Stimulated activated CD4-positive, alpha-beta T cell treated with anti-CD3 and anti-CD28 coated beads, Interleukin-1b, Interleukin-23, amount 100 ng/mL, for 24 hours (primary cell): ENCODE measurements at places on chromosomes 3 and 15.

GRCh38 chr15:93265111-93265556 is 176.1 kb upstream of the RGMA start:
- DNase-seq = no peak

DNA sequence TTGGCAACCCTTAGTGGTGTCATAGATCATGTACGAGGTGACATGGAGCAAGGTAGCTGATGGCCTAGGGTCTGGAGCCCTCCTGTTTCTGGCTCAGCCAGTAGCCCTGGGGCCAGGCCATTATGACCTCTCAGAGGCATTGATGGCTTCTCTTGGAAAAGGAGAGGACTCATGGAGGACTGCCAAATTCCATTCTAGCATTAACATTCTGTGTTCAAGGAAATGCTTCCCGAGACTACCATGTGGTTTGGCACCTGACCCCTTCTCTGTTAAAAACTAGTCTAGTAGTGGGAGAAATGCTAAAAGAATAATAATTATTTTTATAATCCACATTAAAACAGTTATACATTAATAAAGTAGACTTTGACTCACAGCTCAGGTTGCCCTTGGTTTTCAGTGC is 40.2 kb upstream of the ADAMTSL3 start:
- DNase-seq = no peak

DNA sequence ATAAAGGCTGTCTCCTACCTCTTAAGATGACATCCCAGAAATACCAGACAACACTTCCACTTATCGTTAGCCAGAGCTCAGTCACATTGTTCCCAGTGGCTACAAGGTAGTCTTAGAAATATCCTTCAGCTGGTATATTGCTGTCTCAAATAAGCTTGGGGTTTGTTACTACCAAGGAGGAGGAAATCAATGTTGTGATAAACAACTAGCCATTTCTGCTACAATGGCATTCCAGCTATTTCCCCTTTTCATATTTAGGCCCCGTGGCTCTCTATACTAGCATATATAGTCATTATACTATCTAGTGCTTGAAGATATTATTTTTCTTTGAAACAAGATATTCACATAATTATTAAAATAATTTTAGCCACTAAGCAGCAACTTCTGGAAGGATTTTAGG is 56.5 kb downstream of the VPS8 start:
- no peak for DNase-seq

GRCh38 chr15:33425142-33425541 is 114.4 kb downstream of the RYR3 start:
- DNase-seq = no peak

GRCh38 chr3:143820466-143821221 is 27.6 kb downstream of the SLC9A9 start:
- no peak for DNase-seq

- no peak for DNase-seq
Observed at GRCh38 chr3:120661106-120661905, 20.7 kb downstream of the HGD start.

- no peak for DNase-seq
Observed at GRCh38 chr3:143210141-143210540, 90.6 kb downstream of the CHST2 start.

DNA sequence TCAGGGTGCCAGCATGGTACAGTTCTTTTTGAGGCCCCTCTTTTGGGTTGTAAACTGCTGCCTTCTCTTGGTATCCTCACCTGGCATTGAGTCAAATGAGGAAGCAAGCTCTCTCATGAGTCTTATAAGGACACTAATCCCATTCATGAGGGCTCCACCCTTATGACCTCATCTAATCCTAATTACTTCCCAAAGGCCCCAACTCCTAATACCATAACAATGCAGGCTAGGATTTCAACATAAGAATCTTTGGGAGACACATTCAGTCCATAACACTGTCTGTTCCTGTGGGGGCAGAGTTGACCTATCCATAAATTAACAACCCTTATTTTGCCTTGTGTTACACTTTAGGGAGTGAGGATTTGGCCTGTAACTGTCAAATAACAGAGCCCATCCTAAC is 278.3 kb downstream of the LRTM1 start:
- no peak for DNase-seq

DNA sequence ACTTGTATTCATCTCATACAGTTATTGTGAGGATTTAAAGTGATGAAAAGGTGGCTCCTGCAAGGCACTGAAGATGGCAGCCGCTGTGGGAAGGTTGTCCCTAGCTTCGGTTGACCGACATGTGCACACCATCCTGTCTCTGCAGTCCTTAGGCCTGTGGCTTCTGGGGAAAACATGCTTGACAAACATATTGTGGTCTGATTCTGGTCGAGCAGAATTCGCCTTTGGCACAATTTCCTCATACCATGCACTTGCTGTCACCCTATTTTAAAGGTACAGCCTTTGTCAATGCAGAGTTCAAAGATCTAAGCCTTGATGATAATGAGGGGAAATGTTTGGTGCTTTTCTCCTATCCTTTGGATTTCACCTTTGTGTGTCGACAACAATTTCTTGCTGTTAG is 50.9 kb downstream of the PRICKLE2 start:
- DNase-seq = no peak

- no peak for DNase-seq
Observed at GRCh38 chr15:73873889-73874511, 636 bp downstream of the TBC1D21 start.

- no peak for DNase-seq
Observed at GRCh38 chr3:17820275-17820674, 77.8 kb upstream of the TBC1D5 start.

DNA sequence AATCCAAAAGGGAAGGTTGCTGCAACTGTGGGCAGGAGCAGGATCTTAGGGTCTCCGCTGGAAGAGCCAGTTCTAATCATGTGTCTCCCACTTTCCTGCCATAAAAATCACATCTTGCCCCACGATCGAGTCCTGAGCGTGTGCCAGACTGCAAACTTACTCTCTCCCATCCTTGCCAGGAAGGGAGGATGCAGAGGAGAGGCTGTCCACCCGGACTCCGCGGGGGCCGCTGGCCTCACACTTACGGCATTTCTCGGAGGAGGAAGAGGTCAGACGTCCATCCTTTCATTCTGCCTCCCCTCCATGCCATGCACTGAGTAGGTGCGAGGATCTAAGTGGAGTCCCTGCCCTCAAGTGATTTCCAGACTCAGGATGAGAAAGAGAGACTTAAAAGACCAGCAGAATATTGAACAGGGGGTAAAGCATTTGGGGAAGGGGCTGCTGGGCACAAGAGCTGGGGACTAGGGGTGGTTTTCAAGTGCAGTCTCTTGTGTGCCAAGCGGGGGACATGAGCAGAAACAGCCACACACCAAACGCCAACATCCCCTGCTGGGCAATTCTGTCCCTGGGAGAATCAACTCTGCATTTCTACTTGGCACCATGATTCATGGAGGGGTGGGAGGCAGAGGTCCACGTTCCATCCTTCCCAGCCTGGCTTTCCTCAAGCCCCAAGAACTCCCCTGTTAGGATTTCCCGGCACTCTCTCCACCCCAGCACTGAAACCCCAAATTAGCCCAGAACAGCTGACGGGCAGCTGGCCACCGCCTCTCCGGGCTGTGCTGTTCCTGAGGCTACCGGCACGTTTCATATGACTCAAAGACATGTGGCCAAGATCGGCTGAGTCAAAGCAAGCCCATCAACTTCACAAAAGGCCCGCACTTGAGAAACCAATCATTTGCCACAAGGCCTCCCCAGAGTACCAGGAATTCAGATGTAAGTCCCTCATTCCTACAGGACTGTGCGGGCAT is 11.6 kb downstream of the OXTR start:
- no peak for DNase-seq

DNA sequence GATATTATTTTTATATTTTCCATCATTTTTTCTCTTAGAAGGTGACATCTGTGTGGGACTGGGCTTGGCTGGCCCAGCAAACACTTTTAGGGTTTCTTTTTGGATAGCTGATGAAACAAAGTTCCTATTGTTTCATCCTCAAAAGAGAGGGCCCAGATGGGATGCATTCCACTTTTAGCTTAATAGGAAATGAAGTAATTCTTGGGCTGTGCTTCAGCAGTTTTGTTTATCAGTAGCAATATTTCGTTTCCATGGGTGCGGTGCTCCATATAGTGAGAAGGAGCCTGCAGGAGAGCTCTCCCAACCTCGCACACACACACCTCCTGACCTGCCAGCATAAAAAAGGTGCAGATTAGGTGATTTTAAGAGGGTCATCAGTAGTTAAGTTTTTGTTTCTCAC is 147.5 kb downstream of the AKAP13 start:
- DNase-seq = no peak

DNA sequence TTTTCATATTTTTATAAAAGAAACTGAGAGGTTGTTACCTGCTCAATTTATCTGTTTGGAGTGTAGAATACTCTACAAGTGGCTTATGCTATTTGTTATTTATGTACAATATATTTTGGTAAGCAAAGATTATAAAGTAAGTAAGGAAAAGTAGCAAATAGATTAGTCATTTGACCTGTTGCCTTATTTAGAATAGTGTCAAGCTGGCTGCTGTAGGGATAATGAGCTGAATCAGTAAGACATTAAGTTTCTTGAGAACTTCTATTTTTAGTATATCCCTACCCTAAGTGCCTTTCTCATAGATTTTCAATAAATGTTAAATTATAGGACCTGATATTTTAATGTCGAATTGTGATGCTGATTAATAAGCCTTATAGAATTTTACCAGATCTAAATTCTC is 37.2 kb downstream of the ECT2 start:
- no peak for DNase-seq

- DNase-seq = no peak
Observed at GRCh38 chr3:20181276-20181675, 4.7 kb downstream of the SGO1 start.
